Activated CD4-positive, alpha-beta T cell treated with anti-CD3 and anti-CD28 coated beads, Interleukin-2, amount 10 ng/mL, durations not matched to agents 7 days and 5 days (primary cell): ENCODE measurements at places on chromosomes 1 and 21.

DNA sequence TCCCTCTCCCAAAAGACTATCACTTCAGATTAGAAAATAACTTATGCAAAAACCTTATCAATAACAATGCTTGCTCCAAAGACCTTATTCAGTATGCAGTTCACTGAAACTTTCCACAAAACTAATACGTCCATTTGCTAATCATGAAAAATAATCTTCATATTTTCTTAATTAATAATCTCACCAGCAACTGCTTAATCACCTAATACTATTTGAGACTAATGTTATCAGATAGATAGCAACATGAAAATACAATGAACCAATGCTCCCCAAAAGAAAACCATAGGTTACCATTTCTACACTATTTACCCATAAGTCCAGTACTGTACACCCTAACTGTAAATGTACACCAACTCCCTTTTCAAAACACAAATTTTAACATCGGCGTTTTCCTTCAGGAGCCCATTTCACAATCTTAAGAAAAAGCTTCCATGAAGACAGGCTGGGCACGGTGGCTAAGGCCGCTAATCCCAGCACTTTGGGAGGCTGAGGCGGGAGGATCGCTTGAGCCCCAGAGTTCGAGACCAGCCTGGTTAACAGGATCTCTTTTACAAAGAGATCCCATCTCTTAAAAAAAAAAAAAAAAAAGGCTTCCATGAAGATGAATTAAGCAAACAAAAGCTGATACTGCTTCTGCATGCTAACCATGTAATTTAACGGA lies 1.7 kb downstream of the GNB1 start:
- DNase-seq = no peak

DNA sequence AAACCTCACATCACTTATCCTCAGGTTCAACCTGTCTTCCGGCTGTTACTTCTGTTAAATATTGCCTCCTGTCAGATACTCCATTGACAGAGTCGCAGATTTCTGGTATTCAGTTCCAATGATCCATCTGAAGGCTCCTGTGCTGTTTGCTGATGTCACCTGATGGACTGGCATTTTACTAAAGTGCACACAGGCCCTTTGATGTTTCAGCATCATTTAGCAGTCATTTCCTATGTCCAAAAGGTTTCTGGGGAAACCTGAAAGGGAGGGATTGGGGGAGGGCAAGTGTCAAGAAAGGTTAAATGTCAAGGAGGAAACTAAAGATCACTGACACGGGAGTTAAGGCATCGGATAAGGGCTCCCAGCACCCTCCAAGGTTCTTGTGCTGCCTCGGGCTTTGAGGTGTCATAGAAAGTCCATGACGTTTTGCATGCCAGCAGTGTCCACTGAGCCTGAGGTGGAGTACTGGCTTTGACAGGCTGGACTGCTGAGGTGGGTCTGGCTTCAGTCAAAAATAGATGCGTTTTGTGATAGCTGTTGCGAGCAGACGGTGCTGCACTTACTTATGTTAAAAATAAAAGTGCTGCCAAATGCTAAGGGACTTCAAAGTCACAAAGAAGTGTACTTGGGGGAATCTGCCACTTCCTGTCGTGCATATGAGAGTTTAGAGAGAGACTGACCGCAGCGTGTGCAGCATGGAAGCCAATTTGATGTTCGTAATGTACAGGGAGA lies 30.8 kb downstream of the XCL2 start:
- DNase-seq = peak; percentile 67

DNA sequence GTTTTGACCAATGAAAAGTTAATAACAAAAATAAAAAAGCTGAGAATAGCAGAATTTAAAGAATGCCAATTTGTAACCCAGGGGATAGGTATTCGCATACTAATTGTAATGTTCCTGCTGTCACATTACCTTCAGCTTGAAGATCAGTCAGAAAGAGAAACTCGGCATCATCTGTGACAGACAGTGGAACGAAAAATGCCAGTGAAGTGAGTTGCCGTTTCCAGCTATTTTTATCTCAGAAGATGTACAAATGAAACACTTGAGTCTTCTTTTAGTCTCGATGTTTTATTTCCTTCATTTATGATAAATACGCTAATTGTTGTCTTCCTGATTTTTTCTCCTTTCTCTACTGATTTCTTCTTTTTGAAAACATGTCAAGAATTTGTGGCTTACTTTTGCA lies 26.1 kb downstream of the RGS21 start:
- DNase-seq = no peak

DNA sequence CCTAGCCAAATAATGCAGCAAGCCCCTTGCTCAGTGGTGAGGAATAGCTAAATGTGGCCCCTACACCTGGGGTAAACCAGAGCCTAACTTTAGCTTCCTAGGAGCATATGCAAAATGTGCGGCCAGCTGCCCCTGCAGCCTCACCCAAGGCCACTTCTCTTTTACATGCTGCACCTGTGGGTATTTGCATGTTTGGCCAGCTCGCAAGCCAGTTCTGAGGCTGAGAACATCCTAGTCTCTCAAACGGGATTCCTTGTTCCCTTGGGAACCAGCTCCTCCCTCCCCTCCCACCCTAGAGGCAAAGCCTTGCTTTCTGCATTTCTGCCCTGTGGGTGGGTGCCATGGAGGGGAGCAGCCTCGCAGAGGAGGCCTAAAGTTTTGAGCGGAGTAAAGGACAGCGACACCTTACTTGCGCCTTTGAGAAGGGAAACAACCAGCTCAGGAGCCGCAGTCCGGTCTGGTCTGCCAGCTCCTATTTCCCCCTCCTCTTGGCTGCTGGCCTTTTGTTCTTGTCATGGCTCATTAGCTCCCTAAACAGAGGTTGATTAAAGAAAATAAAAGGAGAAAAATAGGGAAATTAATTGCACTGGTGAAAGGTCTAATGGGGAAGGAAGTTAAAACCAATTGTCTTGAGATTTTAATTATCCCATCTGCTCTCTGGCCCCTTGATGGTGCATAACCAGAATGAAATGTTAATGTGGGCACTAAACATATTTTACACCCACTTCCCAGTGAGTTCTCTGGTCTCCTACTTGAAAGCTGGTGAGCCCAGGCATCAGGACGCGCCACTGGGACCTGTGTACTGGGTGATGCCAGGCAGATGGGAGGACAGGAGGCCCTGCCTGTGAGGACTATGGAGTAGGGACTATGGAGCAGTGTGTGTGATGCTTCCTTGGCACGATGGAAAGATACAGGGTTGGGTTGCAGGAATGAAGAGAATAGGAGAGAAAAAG lies 68.7 kb downstream of the TEX35 start:
- no peak for DNase-seq

- no peak for DNase-seq
Observed at GRCh38 chr1:103525114-103525606, 339 bp upstream of the RNPC3 start.

DNA sequence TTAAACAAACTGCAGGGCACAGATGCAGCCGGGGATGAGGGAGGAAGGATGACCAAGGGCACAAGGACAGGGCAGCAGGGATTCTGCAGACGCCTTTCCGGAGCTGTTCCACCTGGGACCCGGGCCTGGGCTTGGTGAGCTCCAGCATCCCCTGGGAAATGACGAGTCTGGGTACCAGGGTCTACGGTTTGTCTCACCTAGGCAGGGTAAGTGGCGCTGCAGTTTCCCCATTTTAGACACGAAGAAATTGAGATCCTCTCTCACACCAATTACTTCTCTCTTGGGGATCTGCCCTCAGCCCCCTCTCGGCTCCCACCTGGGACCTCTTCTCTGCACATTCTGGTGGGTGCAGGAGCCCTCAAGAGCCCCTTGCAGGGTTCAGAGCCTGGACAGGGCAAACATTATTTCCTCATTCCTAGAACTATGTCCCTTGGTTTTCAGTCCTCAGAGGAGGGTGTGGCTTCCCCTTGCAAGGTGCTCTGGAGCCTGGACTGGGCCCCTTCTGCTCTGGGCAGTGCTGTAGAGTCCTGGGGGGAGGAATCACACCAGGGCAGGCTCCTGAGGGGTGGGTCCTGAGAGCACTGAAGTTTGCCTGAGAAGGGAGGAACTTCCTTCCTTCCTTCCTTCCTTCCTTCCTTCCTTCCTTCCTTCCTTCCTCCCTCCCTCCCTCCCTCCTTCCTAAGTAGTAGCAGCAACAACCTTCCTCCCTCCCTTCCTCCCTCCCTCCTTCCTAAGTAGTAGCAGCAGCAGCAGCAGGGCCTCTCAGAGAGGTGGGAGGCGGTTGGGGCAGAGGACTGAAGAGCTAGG lies 16.0 kb downstream of the RAP1GAP start:
- no peak for DNase-seq

DNA sequence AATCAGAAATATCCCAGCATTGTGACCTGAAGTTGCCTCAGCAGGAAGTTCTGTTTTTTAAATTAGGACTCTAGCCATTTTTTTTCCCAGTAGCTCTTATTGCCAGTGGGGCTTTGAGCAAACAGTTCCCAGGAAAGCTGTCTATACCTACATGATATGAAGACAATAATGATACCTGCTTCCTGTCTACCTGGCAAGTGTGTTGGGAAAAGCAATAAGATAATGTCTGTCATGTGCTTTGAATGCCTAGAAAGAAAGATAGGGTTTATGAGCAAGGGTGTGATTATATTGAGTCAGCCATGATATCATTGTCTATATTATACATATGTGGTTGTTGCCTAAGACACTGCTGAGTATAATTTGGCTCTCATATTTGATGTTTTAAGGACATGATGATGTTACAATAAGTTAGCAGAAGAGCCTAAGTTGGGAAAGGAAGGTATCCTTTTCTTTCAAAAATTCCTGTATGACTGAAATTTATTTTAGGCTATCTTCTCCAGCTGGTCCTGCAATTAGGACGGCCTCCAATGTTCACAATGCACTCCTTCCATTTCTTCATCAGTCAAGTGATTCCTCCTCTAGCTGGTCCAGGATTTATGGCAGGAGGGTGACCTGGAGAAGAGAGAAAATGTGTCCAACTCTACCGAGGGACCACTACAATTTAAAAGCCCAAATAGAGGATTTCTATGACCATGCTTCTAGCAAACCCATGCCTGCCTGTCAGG lies 99.6 kb upstream of the CDC42BPA start:
- DNase-seq = no peak

GRCh38 chr21:43193651-43194302 lies 25.0 kb downstream of the CRYAA start:
- DNase-seq = no peak

DNA sequence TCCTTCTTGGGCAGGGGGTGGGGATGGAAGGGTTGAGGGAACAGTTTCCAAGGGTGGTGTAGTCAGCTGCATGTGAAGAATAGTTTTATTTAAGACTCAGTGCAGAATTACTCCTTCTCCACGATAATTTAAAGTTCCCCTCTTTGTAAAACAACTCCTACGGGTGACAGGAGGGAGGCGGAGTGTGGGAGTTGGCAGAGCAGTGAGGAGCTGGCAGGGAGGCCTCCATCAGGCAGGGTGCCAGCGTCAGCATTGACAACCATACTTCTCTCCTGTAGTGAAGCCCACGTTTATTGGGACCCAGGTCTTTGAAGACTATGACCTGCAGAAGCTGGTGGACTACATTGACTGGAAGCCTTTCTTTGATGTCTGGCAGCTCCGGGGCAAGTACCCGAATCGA lies 93.8 kb downstream of the MTR start:
- no peak for DNase-seq

DNA sequence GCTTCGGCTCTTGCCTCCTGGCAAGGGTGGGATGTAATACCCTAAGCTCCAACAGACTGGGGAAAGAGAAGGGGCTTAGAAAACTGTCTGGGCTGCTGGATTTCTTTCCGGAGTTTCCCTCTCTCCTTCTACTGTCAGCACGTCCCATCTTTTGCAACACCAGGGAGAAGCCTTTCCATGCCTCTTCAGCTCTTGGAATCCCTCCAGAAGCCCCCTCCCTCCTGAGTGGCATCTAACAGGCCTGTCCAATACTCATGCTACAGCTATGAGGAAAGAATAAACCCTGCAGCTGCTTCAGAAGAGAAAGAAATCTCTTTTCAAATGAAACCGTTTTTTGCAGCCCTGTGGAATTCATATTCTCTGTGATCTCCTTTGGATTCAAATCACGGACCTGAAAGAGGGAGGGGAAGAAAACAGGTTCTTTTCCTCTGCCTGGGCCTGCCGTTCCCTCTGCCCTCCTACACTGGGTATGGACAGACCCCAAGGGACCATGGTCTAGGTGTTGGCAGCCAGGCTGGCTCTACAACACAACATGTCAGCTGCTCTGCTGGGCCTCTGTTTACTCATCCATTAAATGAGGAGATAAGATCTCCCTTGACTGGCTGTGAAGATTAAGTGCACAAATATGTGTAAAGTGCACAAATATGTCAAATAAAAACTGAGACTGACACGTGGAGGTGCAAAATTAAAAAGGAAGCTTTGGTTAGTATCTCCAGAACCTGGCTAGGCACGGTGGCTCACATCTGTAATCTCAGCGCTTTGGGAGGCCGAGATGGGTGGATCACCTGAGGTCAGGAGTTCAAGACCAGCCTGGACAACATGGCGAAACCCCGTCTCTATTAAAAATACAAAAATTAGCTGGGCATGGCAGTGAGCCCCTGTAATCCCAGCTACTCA lies 6.0 kb upstream of the CAPN2 start:
- DNase-seq = no peak

DNA sequence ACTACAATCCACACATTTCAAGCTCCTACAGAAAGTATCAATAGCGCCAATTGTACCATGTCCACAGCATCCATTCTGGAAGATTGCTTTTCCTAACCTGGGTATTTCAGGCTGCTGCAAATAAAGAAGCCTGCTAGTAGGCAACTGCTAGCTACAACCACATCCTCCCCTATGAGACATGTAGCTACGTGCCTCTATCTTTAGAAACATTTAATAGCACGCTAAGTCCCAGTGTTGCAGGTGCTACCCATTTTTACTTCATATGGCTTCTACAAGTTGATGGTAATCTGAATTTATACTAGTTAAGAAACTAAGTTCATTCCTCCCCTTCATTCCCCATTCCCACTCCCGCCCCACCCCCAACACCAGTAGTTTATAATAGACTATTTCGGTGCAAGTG lies 7.4 kb upstream of the AMPD1 start:
- DNase-seq = no peak

DNA sequence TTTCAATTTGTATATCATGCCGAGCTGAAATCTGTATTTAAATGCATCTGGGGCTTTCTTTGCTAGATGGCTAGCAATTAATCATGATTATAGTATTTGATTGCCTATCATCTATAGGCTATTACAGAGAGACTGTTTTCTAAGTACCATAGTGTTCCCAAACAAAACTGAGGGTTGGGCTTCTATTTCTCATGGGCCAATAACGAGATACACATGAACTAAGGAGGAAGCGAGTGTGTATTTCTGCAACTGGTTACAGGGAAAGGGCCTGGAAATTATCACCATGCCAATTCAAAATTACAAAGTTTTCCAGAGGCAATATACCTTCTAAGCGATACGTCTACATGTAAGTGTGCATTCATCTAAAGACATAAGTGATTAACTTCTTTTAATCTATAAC lies 744.5 kb upstream of the BRINP3 start:
- DNase-seq = no peak

- DNase-seq = no peak
Observed at GRCh38 chr1:220873087-220873486, 6.2 kb upstream of the HLX start.

GRCh38 chr1:20223551-20224419 lies 37.5 kb upstream of the PLA2G2C start:
- DNase-seq = no peak
